ENCODE measurements at places on chromosomes 13 and 19.
A peak's percentile ranks its signal among the peaks of the same experiment; 100 is the strongest.

DNA sequence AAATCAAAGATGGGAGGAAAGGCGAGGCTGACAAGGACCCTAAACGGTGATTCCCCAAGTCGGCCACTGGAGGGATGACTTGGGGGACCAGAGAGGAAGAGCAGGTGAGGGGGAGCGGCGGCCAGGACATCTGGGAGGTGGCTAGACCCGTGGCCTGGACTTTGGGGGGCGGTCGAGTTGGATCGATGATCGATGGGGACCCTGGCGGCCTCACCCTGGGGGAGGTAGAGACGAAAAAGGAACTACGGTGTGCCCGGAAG, 7.7 kb upstream of the CIRBP start:
- peak; percentile 56 for DNase-seq

GRCh38 chr19:15293781-15294491, 38.4 kb downstream of the BRD4 start:
- DNase-seq, result no peak

DNA sequence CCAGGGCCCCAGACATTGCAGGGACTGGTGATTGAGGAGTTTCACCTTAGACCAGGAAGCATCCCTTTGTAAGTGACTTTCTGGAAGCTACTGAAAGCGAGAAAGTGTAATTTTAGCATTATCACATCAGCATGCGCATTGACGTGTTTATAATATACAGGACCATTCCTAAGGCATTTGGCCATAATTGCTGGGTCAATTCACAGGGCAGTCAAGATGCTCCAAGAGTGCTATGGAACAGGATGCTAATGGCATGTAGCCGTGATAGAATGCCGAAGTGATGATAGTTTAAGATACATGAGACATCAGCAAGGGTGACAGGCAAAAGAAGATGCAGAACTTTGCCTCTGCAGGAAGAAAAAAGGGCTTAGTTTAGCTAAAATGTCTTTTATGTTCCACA, 347.6 kb upstream of the NBEA start:
- no peak for DNase-seq

GRCh38 chr19:40524133-40524549, 52.5 kb upstream of the SHKBP1 start:
- DNase-seq, result no peak

All from large intestine (tissue), 12 donors.